ENCODE measurements at places on chromosomes 7 and 10.

- H3K27me3 ChIP-seq: no peaks in the 10 kb centered on the region
- H3K36me3 ChIP-seq: peaks cover 49% of the 10 kb centered on the region
- no peaks in the 10 kb centered on the region for H3K4me1 ChIP-seq
- H3K4me3 ChIP-seq: no peak overlapping the region
Measured at GRCh38 chr7:149552799-149553198, 55.2 kb upstream of the ZNF746 start.

DNA sequence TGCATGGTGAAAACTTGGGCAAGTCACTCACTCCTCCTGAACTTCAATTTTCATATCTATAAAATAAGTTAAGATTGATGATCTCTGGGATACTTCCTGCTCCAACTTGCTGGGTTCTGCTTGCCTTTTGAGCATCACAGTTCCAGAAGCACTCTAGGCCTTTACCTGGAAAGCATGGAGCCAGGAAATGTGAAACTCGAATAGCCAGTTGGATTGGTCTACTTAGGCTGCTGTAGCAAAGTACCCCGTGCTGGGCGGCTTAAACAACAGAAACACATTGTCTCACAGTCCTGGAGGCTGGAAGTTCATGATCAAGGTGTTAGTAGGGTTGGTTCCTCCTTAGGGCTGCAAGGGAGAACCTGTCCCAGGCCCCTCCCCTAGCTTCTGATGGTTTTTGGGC is 64.5 kb downstream of the NAMPT start:
- no peak for DNase-seq
- no peaks in the 10 kb centered on the region for H3K36me3 ChIP-seq
- peaks cover 30% of the 10 kb centered on the region for H3K27me3 ChIP-seq
- no peak overlapping the region for H3K27ac ChIP-seq

DNA sequence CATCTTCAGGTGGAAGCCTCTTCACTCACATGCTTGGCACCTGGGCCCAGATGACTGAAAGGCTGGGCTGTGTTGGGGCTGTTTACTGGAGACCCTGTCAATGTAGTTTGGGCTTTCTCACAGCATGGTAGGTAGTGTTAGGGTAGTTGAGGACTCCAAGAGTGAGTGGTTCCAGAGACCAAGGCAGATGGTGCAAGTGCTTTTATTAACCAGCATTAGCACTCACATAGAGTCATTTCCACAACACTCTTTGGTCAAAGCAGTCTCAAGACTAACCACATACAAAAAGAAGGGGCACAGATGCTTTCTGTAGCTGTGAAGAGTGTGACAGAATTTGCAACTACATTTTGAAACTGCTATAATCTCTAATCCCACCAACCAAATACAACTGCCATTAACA is 135.0 kb downstream of the RTKN2 start:
- H3K27ac ChIP-seq: no peak overlapping the region
- no peaks in the 10 kb centered on the region for H3K27me3 ChIP-seq
- no peak overlapping the region for H3K4me3 ChIP-seq
- H3K4me1 ChIP-seq: peaks cover 2% of the 10 kb centered on the region
- H3K36me3 ChIP-seq: peaks cover 3% of the 10 kb centered on the region

DNA sequence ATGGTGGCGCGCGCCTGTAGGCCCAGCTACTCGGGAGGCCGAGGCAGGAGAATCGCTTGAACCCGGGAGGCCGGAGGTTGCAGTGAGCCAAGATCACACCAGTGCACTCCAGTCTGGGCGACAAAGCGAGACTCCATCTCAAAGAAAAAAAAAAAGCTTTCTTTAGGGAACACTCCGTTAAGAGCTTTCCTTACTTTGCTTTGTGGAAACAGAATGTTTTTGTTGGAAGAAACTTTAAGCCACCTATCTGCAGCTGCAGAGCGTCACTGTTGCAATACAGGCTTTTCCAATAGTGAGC is 641 bp upstream of the TPK1 start:
- peak overlapping the region; percentile 99 for H3K4me3 ChIP-seq
- H3K4me1 ChIP-seq: peaks cover 34% of the 10 kb centered on the region
- H3K27me3 ChIP-seq: no peaks in the 10 kb centered on the region
- peaks cover 14% of the 10 kb centered on the region for H3K36me3 ChIP-seq
- DNase-seq: no peak

DNA sequence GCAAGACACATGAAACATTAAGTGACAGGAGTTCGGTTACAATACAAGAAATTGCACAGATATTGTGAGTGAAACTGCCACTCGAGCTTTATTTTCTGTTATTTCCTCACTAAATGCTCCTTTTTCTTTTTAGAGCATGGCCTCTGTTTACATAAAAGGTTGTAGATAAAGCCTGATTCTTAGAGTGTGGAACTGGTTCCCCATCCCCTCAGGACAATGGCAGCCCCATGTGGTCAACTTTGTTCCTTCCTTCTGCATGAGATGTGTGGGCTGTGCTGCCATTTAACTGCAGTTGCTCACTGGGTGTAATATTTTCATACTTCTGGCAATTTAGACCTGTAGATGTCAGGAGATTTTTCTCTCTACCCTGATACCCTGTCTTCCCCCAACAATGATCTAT is 70.2 kb downstream of the LRGUK start:
- DNase-seq: no peak

GRCh38 chr10:18906636-18907035 is 142.0 kb upstream of the MALRD1 start:
- no peak overlapping the region for H3K27ac ChIP-seq
- H3K4me3 ChIP-seq: no peak overlapping the region
- DNase-seq: no peak
- no peaks in the 10 kb centered on the region for H3K27me3 ChIP-seq
- no peaks in the 10 kb centered on the region for H3K4me1 ChIP-seq

DNA sequence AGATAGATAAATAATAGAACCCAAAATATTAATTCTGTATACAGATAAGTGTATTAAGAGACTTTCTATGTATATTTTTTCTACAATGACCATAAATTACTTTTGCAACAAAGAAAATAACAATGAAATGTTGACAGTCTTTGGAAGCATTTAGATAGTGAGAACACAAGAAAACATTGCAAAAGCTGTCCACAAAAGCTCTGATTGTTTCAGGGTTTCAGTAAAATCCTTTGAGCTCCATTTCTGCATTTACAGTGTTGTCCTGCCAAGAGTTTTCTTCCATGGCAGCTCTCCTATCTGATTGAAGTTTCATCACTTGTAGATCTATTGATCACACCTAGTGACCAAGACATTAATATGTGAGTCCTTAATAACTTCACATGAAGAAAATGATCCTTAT is 321.8 kb downstream of the GPR37 start:
- DNase-seq: no peak
- no peak overlapping the region for H3K4me3 ChIP-seq
- no peak overlapping the region for H3K27ac ChIP-seq
- no peaks in the 10 kb centered on the region for H3K4me1 ChIP-seq

DNA sequence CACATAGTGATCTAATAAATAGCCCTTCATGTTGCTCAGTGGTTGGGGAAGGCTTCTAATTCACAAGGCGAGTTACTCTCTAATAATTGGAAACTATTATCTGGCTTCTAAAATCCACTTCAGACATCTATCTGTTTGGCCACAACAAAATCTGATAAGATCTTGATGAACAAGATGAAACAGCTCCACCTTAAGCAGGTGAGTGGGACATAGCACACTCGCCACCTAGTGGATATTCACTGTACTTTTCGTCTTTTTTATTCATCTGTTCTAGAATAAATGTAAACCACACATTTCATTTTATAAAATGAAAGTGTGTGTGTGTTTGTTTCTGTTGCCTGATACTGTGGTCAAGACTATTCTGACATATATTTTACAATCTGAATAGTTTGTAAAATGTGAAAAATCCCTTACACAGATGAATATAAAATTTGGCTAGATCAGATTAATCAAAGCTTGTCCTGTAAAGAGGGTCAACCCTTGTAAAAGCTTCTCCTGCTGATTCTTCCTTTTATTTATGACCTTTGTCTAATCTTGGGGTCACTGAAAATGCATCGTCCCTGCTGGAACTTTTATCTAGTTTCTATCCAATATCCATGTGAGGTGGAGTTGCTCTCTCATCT is 26.5 kb upstream of the CNTNAP2 start:
- no peaks in the 10 kb centered on the region for H3K36me3 ChIP-seq
- no peaks in the 10 kb centered on the region for H3K27me3 ChIP-seq
- H3K27ac ChIP-seq: no peak overlapping the region
- no peak for DNase-seq
- H3K4me1 ChIP-seq: no peaks in the 10 kb centered on the region

DNA sequence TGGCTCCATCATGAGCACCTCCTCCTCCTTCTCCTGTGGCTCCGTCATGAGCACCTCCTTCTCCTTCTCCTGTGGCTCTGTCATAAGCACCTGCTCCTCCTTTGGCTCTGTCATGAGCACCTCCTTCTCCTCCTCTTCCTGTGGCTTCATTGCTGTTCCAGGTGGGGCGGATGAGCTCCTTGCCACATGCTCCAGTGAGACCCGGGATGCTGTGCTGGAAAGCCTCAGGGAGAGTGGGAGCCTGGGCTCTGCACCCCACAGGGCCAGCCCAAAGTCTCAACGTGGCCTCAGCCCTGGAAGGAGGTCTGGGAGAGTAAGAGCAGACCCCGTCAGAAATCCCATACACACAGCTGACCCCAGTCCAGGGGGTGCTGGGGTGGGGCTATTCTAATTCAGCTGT is 380.7 kb downstream of the TCERG1L start:
- no peak overlapping the region for H3K27ac ChIP-seq
- no peak for DNase-seq
- H3K36me3 ChIP-seq: no peaks in the 10 kb centered on the region

DNA sequence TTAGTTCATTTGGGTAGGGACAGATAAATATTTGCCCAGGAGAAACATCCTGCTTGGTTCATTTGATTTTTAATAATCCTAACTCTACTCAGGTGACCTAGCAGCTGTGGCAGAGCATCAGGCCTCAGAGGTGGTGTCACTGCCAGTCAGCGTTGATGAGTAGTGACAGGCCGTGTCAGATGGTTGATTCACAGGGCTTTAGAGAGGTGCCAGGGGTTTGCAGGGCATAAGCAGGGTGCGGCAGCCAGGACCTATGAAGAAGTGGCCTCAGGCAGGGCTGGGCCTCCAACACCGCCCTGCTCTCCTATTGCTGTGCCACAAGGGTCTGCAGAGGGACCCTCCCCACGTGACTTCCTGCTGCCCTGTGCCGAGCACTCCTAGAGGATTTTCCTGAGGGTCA is 128.1 kb downstream of the HECW1 start:
- H3K4me1 ChIP-seq: no peaks in the 10 kb centered on the region
- no peak for DNase-seq
- no peak overlapping the region for H3K4me3 ChIP-seq
- no peaks in the 10 kb centered on the region for H3K36me3 ChIP-seq
- H3K27ac ChIP-seq: no peak overlapping the region

- H3K27me3 ChIP-seq: peaks cover 34% of the 10 kb centered on the region
- no peak overlapping the region for H3K27ac ChIP-seq
- no peaks in the 10 kb centered on the region for H3K4me1 ChIP-seq
- DNase-seq: no peak
- H3K4me3 ChIP-seq: no peak overlapping the region
- no peaks in the 10 kb centered on the region for H3K36me3 ChIP-seq
Measured at GRCh38 chr10:25100141-25100540, 74.7 kb upstream of the GPR158 start.

DNA sequence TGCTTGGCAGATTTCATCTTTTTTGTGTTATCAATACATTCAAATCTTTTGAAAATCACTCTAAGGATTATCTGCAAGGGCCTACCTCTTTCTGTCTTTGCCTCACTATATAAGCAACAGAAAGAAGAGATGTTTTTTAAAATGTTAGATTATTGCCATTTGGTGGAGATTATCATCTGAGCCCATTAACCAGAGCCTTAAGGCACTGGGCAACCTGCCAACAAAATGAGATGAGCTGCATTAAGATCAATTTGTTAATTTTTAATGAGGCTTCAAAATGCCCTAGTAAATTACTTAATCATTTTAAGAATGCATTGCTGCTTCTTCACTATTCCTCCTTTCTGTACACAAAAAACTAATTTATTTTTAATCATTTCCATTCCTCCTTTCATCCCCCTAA is 314.1 kb downstream of the SNX13 start:
- no peak overlapping the region for H3K4me3 ChIP-seq
- H3K36me3 ChIP-seq: no peaks in the 10 kb centered on the region
- no peak overlapping the region for H3K27ac ChIP-seq
- no peak for DNase-seq
- no peaks in the 10 kb centered on the region for H3K4me1 ChIP-seq

- H3K4me1 ChIP-seq: peaks cover 14% of the 10 kb centered on the region
- H3K4me3 ChIP-seq: peak overlapping the region; percentile 77
- H3K27ac ChIP-seq: peak overlapping the region; percentile 47
- peaks cover 4% of the 10 kb centered on the region for H3K36me3 ChIP-seq
Measured at GRCh38 chr7:139830292-139830691, 1.2 kb downstream of the TBXAS1 start.

- no peak for DNase-seq
- no peak overlapping the region for H3K27ac ChIP-seq
- H3K36me3 ChIP-seq: no peaks in the 10 kb centered on the region
- no peaks in the 10 kb centered on the region for H3K4me1 ChIP-seq
- H3K27me3 ChIP-seq: no peaks in the 10 kb centered on the region
Measured at GRCh38 chr10:84845628-84846261, 517.4 kb downstream of the CCSER2 start.

GRCh38 chr7:99990460-99990852 is 14.6 kb upstream of the AZGP1 start:
- DNase-seq: no peak
- no peaks in the 10 kb centered on the region for H3K4me1 ChIP-seq
- H3K27me3 ChIP-seq: peaks cover 20% of the 10 kb centered on the region
- H3K4me3 ChIP-seq: no peak overlapping the region

DNA sequence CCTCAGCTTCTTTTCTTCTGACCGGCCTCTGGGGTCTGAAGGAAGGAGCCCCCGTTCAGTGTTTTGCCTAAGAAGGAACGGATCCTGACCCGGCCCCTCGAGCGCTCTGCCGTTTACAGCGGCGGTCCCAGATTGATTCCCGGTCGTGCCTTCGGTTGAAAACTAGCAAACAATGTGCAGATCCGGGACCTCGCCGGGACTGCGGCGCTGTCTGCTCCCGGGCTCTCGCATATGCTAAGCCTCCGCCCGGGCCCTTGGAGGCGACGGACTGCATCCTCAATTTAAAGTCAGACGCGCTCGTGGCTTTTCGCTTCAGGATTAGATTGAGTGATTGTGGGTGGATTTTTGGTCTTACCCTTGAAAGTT is 559 bp downstream of the DBF4 start:
- DNase-seq: peak; percentile 27
- peaks cover 18% of the 10 kb centered on the region for H3K36me3 ChIP-seq
- H3K27me3 ChIP-seq: no peaks in the 10 kb centered on the region
- H3K4me3 ChIP-seq: peak overlapping the region; percentile 99
- H3K27ac ChIP-seq: peak overlapping the region; percentile 99

DNA sequence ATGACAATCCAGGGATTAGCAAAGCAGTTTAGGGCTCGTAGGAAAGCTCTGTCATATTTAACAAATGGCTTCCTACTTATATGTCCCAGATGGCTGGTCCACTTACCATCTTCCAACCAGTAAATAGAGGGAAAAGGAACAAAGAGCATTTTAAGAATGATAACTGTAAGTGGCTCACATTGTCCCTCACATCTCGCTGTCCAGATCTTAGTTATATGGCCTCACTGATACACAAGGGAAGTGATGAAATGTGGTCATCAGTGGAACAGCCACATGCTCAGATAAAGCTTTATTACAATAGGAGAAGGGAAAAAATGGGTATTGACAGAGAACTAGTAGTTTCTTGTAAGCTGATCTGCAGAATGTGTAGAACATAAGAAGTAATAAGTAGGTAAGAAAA is 35.8 kb downstream of the IQUB start:
- H3K4me3 ChIP-seq: no peak overlapping the region
- H3K27me3 ChIP-seq: peaks cover 48% of the 10 kb centered on the region
- no peaks in the 10 kb centered on the region for H3K36me3 ChIP-seq
- no peaks in the 10 kb centered on the region for H3K4me1 ChIP-seq
- DNase-seq: no peak
- H3K27ac ChIP-seq: no peak overlapping the region

- no peak overlapping the region for H3K4me3 ChIP-seq
- H3K27ac ChIP-seq: no peak overlapping the region
- DNase-seq: no peak
- H3K36me3 ChIP-seq: peaks cover 17% of the 10 kb centered on the region
Measured at GRCh38 chr10:17687117-17687831, 43.3 kb downstream of the STAM start.

Data from effector memory CD8-positive, alpha-beta T cell (primary cell).